ENCODE measurements at places on chromosomes 12 and 14.

- no peak overlapping the region for H3K4me3 ChIP-seq
- H3K4me1 ChIP-seq, result no peaks in the 10 kb centered on the region
- H3K27me3 ChIP-seq, result no peaks in the 10 kb centered on the region
- no peaks in the 10 kb centered on the region for H3K36me3 ChIP-seq
- no peak overlapping the region for H3K27ac ChIP-seq
Observed at GRCh38 chr12:127241072-127241817, 1025.7 kb upstream of the TMEM132C start.

GRCh38 chr12:124593851-124594401 lies 26.5 kb upstream of the NCOR2 start:
- DNase-seq, result no peak
- no peak overlapping the region for H3K4me3 ChIP-seq
- peaks cover 14% of the 10 kb centered on the region for H3K4me1 ChIP-seq
- H3K36me3 ChIP-seq, result no peaks in the 10 kb centered on the region
- H3K27ac ChIP-seq, result no peak overlapping the region

- no peak overlapping the region for H3K27ac ChIP-seq
- H3K36me3 ChIP-seq, result peaks cover 8% of the 10 kb centered on the region
- no peak for DNase-seq
- H3K4me3 ChIP-seq, result no peak overlapping the region
Observed at GRCh38 chr14:102731871-102732800, 45.1 kb upstream of the TRAF3 start.

- no peak for DNase-seq
- H3K27ac ChIP-seq, result no peak overlapping the region
- H3K36me3 ChIP-seq, result no peaks in the 10 kb centered on the region
Observed at GRCh38 chr14:100526632-100527031, 60.6 kb downstream of the BEGAIN start.

DNA sequence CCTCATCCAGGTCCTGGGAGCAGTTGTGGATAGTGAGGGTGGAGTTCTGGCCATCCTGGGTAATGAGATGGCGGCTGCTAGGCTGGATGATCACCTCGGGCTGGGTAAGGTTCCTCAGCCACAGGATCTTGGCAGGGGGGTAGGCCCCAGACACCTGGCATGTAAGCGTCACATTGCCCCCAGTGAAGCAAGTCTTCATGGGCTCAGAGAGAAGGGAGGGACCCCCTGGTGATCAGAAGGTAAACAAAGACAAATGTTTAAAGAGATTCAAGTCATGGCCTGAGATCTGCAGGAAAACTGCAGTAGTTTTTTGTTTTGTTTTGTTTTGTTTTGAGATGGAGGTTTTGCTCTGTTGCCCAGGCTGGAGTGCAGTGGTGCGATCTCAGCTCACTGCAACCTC lies 12.8 kb upstream of the WSB2 start:
- H3K27ac ChIP-seq, result no peak overlapping the region
- no peak overlapping the region for H3K4me3 ChIP-seq
- peaks cover 8% of the 10 kb centered on the region for H3K36me3 ChIP-seq

DNA sequence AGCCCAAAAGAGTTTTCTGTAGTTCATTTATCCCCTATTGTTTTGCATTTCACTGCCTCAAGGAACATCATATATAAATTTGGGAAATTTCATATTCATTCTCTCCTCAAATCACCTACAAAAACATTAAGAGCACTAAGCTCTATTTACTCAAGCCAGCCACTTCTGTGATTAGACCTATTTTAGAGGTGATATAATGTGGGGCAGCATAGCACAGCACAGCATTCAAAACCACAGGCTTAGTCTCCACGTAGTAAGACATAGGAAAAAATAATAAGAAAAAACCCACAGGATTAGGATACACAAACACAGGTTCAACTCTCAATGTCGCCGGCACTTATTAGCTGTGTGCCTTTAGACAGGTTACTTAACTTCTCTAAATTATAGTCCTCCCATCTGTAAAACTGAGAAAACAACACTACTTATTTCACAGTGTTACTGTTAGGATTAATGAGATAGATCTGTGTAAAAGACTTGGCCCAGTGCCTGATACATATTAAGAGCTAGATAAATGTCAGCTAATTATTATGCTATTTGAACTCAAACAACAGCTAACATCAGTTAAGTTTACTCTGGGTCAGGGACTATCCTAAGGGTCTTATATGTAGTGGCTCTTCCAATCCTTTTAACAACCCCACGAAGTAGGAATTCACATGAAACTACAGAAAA lies 20.3 kb downstream of the DCAF5 start:
- no peak overlapping the region for H3K4me3 ChIP-seq
- no peak for DNase-seq
- H3K27ac ChIP-seq, result no peak overlapping the region
- H3K27me3 ChIP-seq, result no peaks in the 10 kb centered on the region
- peaks cover 25% of the 10 kb centered on the region for H3K4me1 ChIP-seq
- no peaks in the 10 kb centered on the region for H3K36me3 ChIP-seq

DNA sequence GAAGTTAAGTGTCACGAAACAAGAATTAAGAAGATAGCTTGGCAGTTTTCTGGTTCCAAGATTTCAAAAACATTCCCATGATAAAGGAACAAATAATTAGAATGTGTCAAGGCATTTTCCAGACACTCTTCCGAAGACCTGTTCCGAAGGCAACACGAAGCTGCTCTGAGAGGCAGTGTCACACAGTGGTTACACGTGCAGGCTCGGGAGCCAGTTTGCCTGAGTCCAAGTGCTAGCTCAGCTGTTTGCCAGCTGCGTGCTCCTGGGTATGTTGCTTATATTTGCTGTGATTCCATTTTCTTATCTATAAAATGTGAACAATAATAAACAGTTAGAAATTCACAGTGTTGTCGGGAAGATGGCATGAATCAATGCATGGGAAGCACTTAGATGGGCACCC lies 217.9 kb upstream of the GRIP1 start:
- H3K4me1 ChIP-seq, result no peaks in the 10 kb centered on the region
- no peak for DNase-seq
- H3K27ac ChIP-seq, result no peak overlapping the region

Data from transverse colon (tissue), 4 donors.